ENCODE measurements at places on chromosomes 1 and 21.

GRCh38 chr1:91556556-91556955 is 55.9 kb downstream of the CDC7 start:
- DNase-seq = no peak

DNA sequence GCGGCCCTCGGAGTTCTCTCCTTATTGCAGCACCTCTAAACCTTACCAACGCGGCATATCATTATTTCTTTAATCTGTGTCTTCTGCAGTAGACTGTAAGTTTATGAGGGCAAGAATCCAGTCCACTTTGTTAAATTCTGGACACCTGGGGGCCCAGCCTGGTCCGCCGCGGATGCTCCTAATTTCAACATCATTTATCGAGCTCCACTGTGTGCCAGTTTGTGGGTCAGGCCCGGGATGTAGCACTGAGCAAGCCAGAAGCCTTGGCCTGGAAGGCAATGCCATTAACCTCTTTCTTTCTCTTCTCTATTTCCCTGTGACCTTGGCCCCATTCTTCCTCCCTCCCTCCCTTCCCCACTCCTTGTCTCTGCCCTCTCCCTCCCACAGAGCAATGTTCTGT is 70.6 kb upstream of the CACNA1E start:
- no peak for DNase-seq

DNA sequence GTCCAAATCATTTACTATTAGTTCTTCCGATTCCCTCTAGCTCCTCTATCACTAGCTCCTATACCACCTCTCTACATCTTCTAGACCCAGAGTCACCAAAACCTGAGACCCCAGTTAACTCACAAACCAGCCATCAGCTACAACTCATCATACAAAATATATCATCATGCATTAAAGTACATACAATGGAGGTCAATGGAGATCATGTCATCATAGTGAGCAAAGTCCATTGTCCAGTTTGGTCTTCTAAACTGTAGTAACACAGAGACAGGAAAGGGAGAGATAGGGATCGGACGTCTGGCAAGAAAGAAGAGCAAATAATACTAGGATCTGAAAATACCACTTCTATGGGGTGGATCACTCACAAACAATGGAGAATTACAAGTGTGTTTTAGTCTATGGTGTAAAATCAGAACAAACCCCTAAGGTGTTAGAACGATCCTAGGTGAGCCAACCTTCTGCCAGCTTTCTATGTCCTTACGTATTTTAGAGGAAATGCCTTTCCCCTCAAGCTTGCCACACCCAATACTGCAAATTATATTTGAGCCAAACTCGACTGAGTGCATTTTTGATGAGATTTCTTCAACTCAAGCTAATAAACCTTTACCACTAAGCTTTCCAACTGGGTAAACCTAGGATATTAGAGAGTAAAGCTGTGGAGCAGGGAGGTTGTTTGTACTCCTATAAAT is 3.9 kb downstream of the ADIPOR1 start:
- no peak for DNase-seq

GRCh38 chr1:30785181-30785580 is 27.6 kb upstream of the LAPTM5 start:
- no peak for DNase-seq

GRCh38 chr21:18602711-18603110 is 199.1 kb upstream of the TMPRSS15 start:
- no peak for DNase-seq

DNA sequence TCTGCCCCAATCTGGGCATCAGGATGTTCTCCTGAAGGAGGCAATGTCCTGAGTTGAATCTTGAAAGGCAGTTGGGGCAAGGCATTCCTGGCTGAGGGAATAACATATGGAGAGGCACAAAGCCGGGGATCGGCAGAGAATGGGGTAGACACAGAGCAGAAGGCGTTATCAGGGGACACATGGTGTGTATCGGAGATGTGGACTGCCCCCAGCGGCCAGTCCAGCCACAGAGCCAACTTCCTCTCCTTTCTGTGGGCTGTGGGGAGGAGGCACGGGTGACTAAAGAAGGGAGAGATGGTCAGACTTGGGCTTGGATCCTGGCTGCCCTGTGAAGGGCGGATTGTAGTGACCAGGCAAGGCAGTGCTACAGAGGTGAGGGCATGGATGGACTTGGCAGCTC is 32.1 kb downstream of the FOXD2 start:
- no peak for DNase-seq

DNA sequence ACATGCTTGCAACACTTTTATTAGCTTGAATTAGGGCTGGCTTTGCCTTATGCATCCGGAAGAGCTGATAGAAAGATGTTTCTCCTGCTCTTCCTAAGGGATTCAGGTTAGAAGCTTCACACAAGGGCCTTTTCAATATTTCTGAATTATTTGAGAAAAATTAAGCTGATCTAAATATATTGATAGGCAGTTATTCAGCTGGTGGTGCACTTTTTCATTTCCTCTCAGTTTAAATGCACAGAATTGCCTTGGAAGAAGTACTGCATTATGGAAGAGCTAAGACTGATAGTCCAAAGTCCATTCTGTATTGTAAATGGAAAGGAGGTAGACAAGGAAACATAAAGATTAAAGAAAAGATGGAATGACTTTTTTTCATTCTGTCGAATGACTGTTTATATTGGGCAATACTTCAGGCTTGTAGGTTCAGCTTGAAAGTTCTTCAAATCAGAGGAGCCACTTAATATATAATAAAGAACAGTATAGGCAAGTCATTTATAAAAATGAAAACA is 398.4 kb upstream of the B3GALT2 start:
- no peak for DNase-seq

GRCh38 chr21:42463861-42464515 is 32.0 kb downstream of the RSPH1 start:
- DNase-seq = peak; percentile 93

- DNase-seq = no peak
These were observed 1.3 kb downstream of the MAP7D1 start for GRCh38 chr1:36157115-36157903.

GRCh38 chr1:116172666-116173065 is 61.5 kb downstream of the MAB21L3 start:
- DNase-seq = no peak

GRCh38 chr1:234938135-234938534 is 190.5 kb downstream of the TOMM20 start:
- DNase-seq = no peak

DNA sequence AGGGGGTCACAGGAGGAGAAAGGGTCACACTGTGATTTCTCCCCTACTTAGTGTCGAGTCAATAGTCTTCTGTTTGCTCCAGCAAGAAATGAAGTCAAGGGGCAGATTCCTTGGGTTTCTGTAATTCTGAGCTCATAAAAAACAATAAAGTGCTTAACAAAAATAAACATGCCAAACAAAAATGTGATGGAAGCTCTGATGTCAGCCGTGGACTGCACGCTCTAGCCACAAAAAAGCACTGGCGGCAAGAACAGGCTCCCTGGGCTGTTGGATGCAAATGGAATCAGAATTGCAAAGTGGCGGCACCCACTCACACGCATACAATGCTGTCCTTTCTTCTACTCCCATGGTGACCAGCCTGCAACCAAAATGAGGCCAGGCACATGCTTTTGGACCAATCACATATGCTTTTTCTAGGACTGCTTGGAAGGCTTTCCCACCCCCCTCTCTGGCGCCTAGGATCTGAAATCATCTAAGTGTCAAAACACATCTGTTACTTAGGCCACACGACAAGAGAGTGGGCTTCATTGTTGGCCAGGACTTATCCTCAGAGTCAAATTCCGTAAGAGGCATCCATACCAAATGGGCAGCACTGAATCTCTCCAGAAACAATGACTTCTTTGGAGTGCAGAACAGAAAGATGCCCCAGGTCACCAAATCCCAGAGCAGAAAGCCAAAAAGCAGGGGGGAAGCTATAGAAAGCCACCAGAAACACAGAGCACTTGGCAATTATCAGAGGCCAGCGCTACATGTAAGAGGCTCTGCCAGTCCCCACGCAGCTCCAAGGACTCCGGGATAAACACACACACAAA is 9.2 kb downstream of the C1orf198 start:
- no peak for DNase-seq

- DNase-seq = no peak
These were observed 339.5 kb downstream of the PLA2G4A start for GRCh38 chr1:187168297-187168696.

- no peak for DNase-seq
These were observed 20.4 kb upstream of the SRSF4 start for GRCh38 chr1:29202053-29202452.

DNA sequence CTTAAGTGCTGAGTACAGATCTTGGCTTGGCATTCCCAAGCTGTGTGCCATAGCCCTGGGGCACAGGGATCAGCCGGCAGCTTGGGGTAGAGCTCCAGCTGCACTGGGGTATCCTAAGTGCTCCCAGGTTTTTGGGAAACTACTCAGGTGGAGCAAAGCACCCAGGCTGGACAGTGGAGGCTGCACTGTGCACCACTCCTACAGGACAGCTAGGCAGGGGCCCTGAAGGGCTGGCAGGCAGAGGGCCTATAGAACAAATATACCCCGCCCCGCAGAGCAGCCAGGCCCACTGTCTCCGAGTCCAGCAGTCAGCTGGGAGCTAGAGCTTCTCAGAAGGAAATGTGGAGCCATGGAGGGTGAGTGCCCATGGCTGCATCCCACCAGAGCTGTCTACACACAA is 691.7 kb upstream of the ADGRL2 start:
- DNase-seq = no peak

DNA sequence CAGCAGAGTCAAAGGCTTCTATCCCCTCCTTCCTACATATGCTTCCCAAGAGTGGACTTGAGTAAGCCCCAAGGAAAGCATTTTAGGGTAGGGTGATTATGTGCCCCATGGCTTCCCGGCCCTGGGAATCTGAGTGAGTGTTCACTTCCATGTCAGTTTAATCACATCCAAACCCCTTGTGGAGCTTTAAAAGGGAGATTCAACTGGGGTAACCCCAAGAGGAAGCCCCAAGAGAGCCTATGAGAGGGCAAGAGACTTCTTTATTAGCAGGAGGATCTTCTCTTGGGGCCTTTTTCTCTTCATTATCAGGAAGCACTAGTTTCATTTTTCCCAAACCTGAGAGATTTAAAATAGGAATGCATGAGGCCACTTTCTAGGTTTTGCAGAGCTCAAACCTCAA is 97.0 kb upstream of the IRF2BP2 start:
- no peak for DNase-seq

DNA sequence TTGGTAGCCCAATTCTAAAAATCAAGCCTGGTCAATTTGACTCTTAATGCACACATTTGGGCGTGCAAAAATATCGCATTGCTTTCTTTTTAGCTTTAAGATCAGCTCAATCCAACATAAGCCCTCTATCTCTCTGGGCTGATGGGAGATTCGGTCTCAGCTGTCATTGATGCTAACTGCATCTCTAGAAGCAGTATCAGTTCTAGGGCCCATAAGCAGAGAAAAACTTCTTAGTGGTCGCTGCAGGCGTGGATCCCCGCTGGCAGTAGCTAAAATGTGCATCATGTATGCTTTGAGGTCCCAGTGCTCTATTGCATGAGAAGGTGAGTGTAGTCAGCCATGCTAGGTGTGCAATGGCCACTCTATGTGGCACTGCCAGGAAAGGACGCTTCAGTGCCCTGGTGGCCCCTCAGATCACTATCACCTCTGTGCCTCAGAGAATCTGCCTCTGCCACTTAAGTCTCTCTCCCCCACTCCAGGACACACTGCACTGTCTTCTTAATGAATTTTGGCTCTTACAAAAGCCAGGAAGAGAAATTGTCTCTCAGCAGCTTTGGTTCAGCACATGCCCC is 79.7 kb upstream of the GADD45A start:
- no peak for DNase-seq

DNA sequence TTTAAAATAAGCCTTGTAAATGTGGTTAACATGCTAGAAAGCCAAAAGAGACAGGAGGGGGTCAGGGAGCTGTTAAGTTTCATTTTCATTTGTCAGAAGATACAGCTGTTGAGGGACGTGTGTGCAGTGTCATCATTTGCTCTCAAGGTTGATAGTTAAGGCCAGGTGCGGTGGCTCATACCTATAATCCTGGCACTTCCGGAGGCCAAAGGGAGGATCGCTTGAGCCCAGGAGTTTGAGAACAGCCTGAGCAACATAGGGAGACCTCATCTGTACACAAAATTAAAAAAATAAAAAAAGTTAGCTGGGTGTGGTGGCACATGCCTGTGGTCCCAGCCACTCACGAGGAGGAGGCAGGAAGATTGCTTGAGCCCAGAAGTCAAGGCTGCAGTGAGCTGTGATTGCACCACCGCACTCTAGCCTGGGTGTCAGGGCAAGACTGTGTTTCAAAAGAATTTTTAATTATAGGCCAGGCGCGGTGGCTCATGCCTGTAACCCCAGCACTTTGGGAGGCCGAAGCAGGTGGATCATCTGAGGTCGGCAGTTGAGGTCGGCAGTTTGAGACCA is 22.7 kb downstream of the ZBTB8OS start:
- DNase-seq = peak; percentile 58

DNA sequence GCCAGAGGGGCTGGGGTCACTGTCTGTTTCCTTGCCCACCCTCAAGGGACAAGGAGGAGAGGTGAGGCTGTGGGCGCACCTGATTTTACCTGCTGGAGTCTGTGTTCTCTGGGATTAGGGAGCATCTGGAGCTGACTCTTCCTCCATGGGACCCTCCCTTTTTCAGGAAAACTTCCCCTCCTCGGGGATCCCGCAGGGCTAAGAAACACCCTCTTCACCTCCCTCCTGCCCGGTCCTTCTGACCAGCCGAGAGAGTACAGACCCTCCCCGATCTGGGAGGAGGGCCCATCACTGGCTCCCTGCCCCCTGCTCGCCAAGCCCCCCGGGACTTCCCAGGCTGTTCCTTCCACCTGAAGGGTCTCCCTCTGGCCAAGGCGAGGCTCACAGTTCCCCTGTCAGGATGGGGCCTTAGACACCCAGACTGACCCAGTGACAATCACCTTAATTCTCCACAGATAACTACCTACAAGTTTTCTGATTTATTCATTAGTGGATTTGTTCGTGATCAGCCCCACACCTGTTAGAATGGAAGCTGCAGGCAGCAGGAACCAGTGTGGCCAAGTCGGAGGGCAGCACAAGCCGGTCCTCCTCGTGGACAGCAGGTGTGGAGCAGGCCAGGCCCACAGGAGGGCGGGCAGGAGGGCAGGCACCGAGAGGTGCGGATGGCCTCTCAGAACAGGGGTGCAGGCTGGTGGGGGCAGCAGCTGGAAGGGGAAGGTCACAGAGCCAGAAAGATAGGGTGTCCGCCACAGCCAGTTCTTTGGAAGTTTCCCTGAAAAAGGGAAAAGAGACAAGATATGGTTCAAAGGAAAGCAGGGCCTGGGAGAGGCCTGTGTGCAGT is 15.9 kb upstream of the SAMD11 start:
- DNase-seq = peak; percentile 3

- no peak for DNase-seq
These were observed 80.6 kb downstream of the DISP3 start for GRCh38 chr1:11559591-11559970.

- DNase-seq = no peak
These were observed 350.8 kb upstream of the CAMK1G start for GRCh38 chr1:209232759-209233158.

DNA sequence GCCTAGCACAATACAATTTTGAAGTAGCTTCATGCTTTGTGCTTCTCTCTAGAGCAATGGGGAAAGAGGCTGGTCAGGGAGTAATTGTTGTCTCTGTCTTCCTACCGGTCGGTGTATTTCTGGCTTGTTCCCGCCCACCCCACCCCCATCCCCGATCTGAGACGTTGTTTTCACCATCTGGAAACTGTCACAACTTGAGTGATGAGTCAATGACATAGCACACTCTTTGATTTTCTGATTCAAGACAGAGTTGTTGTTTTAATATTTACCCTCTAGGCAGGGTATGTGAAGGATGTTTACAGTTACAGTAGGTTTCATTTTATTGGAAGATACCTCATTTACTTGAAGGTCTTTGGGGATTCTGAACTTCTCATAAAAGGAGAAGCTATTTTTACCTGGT is 7.0 kb downstream of the IL12RB2 start:
- no peak for DNase-seq

All from NAMALWA (cell line).